ENCODE measurements at places on chromosomes 16 and 17. TPM values are rescaled to one million over a fixed set of nuclear protein-coding genes. Genes with fewer than 3 reads are reported as not detected.

DNA sequence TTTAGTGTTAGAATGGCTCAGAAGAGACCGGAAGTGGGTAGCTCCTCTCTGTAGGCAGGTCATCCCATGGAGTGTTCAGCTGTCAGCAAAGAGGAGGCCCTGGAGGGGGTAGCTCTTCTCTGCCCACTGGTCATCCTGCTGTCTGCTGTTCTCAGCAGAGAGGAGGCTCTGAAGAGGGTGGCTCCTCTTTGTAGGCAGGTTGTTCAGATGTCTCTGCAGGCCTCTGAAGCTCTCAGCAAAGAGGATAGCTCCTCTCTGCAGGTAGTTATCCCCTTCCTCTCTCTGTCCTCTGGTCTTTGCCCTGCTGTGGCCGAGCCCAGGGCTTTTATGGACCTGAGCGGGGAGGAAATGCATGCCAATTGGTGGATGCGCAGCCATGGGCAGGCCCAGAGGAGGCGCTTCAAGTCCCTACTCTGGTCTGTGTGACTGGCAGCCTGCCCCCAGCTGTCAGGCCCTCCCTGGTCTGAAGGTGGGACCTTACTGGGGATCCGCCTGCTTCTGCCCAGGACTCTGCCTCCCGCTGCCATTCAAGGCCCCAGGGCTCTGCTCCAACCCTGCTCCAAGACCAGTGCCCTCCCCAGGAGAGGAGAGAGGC lies 32.5 kb upstream of the FA2H start:
- DNase-seq = no peak

The HCRT gene
- not detected for total RNA-seq

GRCh38 chr16:15894571-15895374 lies 6.4 kb upstream of the CEP20 start:
- no peak for DNase-seq

The NRN1L gene
- total RNA-seq = 1.1 TPM

The KRT17 gene
- 1.9 TPM for total RNA-seq

DNA sequence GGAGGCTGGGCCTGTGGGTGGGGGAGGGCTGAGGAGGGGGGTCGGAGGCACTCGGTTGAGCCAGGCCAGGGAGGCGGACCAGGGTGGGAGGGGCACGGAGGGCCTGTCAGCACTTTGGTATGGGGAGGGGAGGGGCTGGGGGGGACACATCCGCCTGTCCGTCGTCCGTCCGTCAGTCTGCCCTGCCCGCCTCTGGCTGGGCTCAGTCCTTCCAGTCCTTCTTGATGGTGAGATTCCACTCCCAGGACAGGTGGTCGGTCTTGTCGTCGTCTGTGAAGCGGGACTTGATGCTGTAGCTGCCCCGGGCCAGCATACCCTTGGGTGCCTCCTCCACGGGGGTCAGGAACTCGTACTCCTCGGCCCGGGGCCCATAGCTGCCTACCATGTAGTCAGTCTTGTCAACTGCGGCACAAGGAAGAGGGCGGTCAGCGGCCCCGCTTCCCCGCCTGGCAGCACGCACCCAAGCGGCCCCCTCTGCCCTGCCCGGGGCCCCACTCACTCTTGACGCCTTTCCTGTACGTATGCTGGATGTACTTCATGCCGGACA lies 2.4 kb downstream of the ARHGDIA start:
- no peak for DNase-seq
